Inflammatory macrophage treated with lipopolysaccharide for 4 hours (primary cell): ENCODE measurements at places on chromosomes 12 and 14.

DNA sequence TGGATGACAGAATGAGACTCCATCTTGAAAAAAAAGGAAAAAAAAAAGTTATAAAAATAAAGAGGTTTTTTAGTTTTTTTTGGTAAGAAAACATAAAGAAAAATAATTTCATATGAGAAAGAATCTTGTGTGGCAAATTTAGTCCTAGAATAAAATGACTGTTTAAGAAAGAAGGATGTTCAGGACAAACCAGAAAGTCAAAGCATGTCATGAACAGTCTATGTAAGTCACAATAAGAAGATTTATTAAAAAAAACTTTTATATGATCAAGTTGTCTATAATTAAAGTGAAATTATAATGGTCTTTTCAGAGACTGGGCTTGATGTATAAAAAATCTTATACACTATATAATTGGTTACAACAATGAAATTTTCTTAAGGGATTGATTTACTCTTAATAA lies 68.1 kb upstream of the HECTD1 start:
- no peak for DNase-seq

- no peak for DNase-seq
Observed at GRCh38 chr12:111798182-111798581, 31.4 kb downstream of the ALDH2 start.

DNA sequence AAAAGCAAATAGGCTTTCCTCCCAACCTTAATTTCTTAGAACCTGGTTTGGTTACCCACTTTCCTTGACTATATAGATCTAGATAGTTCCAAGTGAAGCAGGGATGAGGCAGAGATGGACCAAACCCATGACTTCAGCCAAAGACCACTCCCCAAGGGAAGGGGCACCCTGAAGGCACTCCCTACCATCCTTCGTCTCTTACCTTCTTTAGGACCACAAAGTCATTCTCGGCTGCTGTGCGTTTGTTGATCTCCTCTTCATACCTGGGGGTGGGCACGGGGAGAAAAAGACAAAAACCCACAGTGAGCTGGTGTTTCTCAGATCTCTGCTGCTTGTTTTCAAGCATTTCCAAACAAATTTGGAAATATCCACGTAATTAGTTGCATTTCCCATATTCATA lies 3.4 kb downstream of the KRT4 start:
- no peak for DNase-seq

DNA sequence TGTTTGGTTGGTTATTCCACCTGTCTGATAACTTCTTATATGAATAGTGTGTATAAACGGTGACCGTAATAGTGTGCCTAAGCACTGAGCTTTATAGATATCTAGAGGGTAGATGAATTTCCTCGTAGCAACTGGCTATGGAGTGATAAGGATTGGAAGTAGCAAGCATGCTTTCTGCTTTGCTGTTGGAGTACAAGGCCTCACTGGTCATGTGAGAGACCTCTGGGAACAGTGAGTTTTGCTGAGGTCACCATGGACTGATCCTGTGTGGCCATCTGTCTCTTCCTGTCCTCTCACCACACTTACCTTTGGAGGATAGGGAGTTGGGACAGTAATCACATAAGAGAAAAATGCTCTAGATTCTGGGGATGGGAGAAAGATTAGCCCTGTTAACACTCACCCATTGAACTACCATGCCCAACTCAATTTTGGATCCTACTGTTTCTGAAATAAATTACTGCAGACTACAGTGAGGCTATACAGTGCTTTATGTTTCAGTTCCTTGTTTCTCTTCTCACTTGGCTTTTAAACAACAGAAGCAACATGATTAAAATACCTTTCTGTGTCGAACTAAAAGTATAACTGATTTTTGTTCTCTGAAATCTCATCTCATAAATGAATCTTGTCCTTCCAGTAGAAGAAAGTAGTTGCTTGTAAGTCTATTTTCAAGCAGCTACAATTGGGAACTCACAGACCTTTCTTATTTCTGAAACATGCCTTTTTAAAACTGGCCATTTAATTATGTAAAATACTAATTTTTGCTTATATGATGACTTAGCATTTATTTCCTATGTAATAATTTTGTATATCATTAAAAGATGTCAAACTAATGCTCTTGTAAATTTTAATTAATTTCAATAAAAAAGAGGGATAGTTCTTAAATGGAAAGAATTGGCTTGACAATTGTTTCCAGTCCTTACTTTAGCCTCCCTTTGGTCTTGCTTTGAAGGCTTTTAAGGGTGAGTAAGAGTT lies 8.3 kb downstream of the TMX1 start:
- DNase-seq: peak; percentile 4

DNA sequence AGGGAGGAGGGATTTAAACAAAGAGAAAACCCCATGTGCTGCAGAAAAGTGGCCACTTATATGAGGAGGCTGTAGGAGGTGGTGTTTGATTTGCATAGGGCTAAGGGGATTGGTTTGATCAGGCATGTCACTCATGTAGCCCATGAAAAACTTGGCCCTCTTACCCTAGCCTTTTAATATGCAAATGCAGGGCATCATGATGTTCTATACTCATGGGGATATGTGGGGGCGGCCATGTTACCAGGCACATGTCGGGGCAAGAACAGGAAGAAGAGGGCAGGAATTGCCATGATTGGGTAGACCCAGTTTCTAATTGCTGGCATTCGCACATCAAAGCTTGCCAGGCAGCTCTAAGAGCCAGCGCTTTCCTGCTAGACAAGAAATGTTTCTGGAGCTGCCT lies 28.8 kb downstream of the KLRK1 start:
- DNase-seq: no peak

DNA sequence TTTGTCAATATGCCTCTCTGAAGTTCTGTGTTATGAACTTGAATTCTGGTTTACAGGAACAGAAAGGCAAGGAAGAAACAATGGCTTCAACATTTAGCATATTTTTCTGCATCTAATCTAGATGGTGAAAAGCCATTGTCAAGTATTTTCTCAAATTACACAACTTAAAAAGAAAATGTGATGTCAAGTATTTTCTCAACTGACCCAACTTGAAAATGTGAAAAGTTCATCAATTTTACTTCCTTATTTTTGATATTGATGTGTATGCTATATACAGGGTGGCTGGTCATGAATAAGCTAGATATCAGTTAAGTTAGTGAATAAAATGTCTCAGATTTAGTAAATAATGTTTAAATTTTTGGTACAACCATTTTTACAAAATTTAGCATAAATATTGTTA lies 196.7 kb downstream of the ALX1 start:
- peak; percentile 46 for DNase-seq

DNA sequence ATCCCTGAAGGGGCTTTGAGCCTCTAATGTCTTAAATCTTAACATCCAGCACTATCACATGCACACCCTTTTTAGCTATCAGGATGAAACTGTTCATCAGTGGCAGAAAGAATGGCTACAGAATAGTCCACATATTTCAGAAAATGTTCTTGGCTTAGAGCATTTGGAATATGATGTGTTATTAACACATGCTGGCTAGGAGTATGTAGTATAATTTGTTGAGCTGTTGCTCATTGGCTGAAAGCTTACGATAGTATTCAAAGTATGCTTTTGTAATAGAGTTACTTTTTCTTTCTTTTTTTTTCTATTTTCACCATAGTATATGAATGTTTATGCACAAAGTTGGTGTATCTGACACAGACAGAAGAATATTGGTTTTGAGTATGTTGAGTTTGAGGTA lies 55.1 kb downstream of the MNAT1 start:
- no peak for DNase-seq
